ENCODE measurements at places on chromosomes 12 and 14. TPM values are rescaled to one million over a fixed set of nuclear protein-coding genes. Genes with fewer than 3 reads are reported as not detected.

Gene CRIP2
- 0.97 TPM for total RNA-seq

Gene OVCH1
- not detected for total RNA-seq

Gene RTN1
- not detected for total RNA-seq

Gene GXYLT1
- 7.3 TPM for total RNA-seq

Gene SIRT4
- 3.1 TPM for total RNA-seq

Gene RPL10L
- total RNA-seq = not detected

Gene TEAD4
- total RNA-seq = 3.1 TPM

Gene PRPF40B
- 8.2 TPM for total RNA-seq

Gene NXPH4
- 1.4 TPM for total RNA-seq

Gene ZC3H10
- total RNA-seq = 8.0 TPM

Gene KRT1
- total RNA-seq = not detected

Measured in activated T-helper 17 cell treated with anti-CD3 and anti-CD28 coated beads, Interleukin-2, amount 50 U/mL, for 72 hours (primary cell).